ENCODE measurements at places on chromosomes 16 and 17. TPM values are rescaled to one million over a fixed set of nuclear protein-coding genes. Genes with fewer than 3 reads are reported as not detected.

Gene MT1G
- not detected for total RNA-seq

Gene DPEP3
- not detected for total RNA-seq

Gene CCDC92B
- total RNA-seq: 0.19 TPM

Gene ABAT
- total RNA-seq: 0.15 TPM

Gene ZC3H7A
- total RNA-seq: 26.5 TPM

Gene HYDIN
- 0.27 TPM for total RNA-seq

Gene SLC6A2
- not detected for total RNA-seq

Gene SYNGR3
- 8.3 TPM for total RNA-seq

Gene XAF1
- not detected for total RNA-seq

Gene SLC2A4
- 0.20 TPM for total RNA-seq

Measured in A549 treated with ZK216348 at 1 μM for 4 hours (cell line).